ENCODE measurements at places on chromosomes 12 and 14.

DNA sequence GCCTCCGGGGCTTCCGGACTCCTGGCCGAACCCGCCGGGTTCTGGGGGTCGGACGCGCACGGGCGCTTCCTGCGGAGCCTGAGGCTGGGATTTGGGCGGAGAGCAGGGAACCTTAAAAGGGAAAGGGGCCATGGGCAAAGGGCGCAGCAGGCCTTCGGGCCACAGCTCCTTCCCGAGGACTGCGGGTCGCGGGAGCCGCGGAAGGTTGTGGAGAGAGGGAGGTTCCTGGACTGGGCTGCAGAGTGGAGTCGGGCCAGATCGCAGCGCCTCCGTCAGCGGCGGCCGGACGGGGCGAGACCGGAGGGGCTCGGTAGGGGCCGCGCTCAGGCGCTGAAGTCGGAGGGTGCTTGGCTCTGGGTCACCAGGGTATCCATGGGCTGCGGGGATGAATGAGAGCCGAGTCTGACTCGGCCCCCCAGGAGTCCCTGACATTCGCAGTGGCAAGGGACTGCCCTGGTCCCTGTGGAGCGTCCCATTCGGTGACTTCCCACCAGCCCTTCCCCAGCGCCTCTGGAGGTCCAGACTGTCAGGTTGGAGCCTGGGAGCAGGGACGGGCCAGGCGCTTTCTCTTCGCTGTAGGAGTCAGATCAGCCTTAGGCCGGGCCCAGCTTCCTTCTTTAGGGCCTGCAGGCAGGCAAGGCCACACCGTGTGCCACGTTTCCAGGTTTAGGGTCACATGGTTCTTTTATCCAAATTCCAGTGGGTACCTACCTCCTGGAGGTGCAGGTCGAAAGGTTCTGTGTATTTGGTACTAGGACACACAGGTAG is 938 bp upstream of the SLC25A29 start:
- DNase-seq = no peak

DNA sequence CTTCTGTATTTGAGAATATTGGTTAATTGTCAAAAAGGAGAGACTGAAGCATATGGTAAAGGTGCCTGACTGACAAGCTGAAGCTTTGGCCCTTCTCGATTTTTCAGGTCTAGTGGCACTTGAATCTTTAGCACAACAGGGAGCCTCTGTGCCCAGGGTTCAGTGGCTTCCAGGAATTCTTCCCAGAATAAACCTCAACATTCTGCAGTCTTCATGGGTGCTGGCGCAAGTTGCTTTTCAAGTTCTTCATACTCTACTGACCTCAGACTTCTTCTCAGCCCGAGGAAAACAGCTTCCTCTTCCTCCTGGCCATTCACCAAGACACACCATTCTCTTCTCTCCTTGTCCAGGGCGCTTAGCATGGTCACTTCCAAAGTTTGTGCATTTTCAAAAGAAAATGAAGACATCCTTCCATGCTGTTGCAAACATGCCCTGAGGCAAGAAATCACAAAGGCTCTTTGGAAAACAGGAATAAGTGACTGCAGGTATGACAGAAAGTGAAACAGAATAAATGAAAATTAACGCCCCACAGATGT is 89.9 kb downstream of the MGST1 start:
- no peak for DNase-seq

- DNase-seq = no peak
These were observed 69.3 kb downstream of the ZFC3H1 start for GRCh38 chr12:71594214-71594948.

DNA sequence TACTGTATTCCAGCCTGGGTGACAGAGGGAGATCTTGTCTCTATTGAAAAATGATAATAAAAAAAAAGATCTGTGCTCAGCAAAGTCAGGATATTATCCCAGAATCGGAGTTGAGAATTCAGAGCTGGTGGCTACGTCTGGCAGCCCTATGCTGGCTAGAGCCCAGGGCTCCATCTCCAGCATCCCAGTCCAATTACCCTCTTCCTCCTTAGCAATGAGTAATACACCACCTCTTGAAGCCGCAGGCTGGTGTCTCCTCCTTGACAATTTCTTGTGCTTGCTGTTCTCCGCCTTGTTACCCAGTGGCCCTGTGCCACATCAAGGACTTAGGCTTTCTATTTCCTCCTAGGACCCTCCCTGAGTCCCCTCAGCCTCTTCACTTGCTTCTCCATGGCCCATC is 38.4 kb upstream of the DDX11 start:
- no peak for DNase-seq

DNA sequence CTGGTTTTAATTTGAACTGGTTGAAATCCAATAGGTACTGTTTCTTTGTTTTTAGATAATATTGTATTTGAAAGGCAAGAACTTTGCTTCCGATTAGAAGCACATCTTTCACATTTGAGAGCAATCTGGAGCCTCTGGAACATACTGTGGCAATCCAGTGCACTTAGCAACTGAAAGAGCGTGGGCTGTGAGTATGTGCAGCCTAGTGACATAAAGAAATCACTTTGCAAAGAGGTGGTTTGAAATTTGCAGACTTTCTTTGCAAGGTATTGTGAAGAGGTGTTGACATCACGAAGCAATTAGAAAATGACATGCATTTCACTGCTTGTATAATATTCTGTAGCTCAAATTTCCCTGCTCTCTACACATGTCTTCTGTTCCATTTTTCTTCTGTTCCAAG is 23.5 kb upstream of the CFAP54 start:
- DNase-seq = no peak

GRCh38 chr12:128626808-128627320 is 196.9 kb downstream of the SLC15A4 start:
- DNase-seq = no peak

DNA sequence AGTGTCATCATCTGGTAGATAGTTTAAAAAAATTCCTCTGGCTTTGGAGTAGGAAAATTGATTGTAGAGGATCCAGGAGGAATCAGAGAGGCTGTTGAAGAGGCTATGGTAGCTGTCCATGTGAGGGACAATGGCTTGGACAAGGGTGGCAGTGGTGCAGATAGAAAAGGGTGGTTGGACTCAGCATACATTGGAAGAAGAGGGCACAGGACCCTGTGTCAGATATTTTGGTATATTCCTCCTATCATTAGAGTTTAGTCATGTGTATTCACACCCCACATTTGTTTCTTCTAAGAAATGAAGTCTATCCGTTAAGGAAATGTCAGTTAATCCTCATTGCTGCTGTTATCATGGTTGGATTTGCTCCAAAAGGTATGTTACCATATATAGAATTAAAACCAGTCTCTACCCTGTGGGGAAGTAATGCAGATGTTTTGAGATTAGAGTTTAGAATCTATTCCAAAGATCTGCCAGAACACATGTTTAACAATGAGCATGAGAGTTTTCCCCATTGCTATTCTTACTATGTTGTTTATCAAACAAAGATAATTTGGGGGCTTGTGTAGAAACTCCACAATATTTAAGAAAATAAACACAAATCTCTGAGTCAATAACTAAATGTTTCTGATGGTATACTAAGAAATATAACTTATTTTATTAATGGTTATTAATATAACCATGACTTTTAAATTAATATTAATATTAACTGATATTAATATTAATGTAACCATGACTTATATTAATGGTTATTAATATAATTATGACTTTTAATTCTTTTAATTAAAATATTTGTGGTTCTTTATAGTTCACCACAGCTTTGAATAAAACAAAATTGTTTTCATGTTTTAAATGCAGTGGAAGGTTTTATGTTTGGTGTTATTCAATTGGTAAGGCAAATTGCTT is 80.9 kb downstream of the CRADD start:
- DNase-seq = no peak

- DNase-seq = no peak
These were observed 4.7 kb upstream of the PLBD1 start for GRCh38 chr12:14572401-14572800.

GRCh38 chr12:6899837-6900519 is 4.6 kb upstream of the LRRC23 start:
- no peak for DNase-seq

GRCh38 chr12:23555825-23556207 is 393.7 kb downstream of the SOX5 start:
- no peak for DNase-seq

DNA sequence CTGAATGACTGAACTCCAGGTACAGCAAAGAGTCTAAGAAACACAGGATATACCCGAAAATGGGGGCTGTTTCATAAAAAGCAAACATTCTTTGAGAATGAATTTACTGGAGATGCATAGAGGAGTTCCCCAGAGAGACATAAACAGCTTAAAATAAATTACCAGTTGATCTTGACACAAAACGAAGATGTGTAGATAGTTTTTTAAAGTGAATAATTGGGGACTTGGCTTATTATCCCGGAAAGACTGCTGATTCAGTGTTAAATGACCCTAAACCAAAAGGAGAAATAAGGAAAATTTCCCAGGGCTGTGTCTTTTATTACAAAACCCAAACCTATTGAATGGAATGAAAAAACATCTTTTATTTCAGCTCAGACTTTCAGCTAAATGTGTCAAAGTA is 1052.8 kb upstream of the TMEM132C start:
- DNase-seq = no peak

Measured in CD4-positive, alpha-beta memory T cell (primary cell).